ENCODE measurements at places on chromosomes 3 and 15. TPM values are rescaled to one million over a fixed set of nuclear protein-coding genes. Genes with fewer than 3 reads are reported as not detected.
A peak's percentile ranks its signal among the peaks of the same experiment; 100 is the strongest.

GRCh38 chr3:100023150-100023549, 91.2 kb downstream of the FILIP1L start:
- H3K4me1 ChIP-seq: peaks cover 19% of the 10 kb centered on the region
- no peak for DNase-seq
- H3K4me3 ChIP-seq: no peak overlapping the region
- H3K27me3 ChIP-seq: no peaks in the 10 kb centered on the region
- no peaks in the 10 kb centered on the region for H3K36me3 ChIP-seq

- no peak overlapping the region for H3K4me3 ChIP-seq
- no peaks in the 10 kb centered on the region for H3K36me3 ChIP-seq
- peaks cover 24% of the 10 kb centered on the region for H3K27me3 ChIP-seq
- no peak overlapping the region for H3K27ac ChIP-seq
- H3K4me1 ChIP-seq: peaks cover 3% of the 10 kb centered on the region
These were observed 87.6 kb upstream of the TLE3 start for GRCh38 chr15:70185251-70185711.

- H3K4me3 ChIP-seq: peak overlapping the region; percentile 89
- peak overlapping the region; percentile 96 for H3K27ac ChIP-seq
- H3K4me1 ChIP-seq: peaks cover 34% of the 10 kb centered on the region
These were observed 927 bp upstream of the FYTTD1 start for GRCh38 chr3:197748597-197749314.

GRCh38 chr15:39947401-39948197, 13.7 kb downstream of the EIF2AK4 start:
- H3K36me3 ChIP-seq: peaks cover 44% of the 10 kb centered on the region
- peaks cover 13% of the 10 kb centered on the region for H3K4me1 ChIP-seq
- no peak overlapping the region for H3K4me3 ChIP-seq

DNA sequence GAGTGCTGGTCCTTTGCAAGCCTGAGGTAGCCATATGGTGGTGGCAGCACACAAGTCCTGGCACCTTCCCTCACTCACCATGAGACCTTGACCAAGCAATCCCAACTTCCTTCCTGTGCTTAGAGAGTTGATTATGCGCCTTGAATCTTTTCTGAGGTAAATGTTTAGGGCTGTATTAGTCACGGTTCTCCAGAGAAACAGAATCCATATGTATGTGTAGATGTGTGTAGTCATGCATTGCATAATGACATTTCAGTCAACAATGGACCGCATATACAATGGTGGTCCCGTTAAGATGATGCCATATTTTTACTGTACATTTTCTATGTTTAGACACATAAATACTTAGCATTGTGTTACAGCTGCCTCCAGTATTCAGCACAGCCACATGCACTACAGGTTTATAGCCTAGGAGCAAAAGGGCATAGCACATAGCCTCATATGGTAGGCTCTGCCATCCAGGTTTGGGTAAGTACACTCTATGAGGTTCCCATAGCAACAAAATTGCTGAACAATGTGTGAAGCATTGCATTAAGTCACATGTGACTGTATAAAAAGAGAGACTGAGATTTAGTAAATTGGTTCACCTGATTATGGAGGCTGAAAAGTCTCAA, 20.2 kb upstream of the NUP210 start:
- no peak overlapping the region for H3K4me3 ChIP-seq
- peaks cover 13% of the 10 kb centered on the region for H3K27me3 ChIP-seq
- no peak overlapping the region for H3K27ac ChIP-seq
- DNase-seq: no peak

DNA sequence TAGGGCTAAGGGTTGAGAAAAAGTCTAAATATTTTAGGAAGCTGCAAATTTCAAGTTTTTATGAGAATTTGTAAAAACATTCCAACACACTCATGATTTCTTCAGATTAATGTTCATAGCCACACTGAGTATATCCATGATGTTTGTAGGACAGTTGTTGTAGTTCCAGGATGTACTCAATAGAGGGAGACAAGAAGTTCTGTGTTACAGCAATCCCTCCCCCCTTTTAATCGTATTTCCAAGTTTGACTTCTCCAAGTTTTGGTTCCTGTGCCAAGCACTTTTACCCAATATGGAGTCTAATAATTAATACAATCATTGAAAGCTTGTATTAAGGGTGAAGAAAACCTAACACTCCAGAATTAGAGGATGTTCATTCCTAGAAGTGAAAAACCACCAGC, 143.4 kb downstream of the FEZF2 start:
- H3K4me3 ChIP-seq: no peak overlapping the region
- peaks cover 9% of the 10 kb centered on the region for H3K4me1 ChIP-seq
- no peak overlapping the region for H3K27ac ChIP-seq
- H3K36me3 ChIP-seq: peaks cover 2% of the 10 kb centered on the region

GRCh38 chr15:58473724-58474123, 41.9 kb downstream of the LIPC start:
- peaks cover 63% of the 10 kb centered on the region for H3K4me1 ChIP-seq
- H3K27me3 ChIP-seq: no peaks in the 10 kb centered on the region
- H3K4me3 ChIP-seq: no peak overlapping the region
- H3K36me3 ChIP-seq: no peaks in the 10 kb centered on the region
- H3K27ac ChIP-seq: peak overlapping the region; percentile 73
- no peak for DNase-seq

The IL20RB gene
- 0.94 TPM for total RNA-seq

The CCDC39 gene
- not detected for total RNA-seq

The EHHADH gene
- total RNA-seq: 0.70 TPM

The SAMD7 gene
- total RNA-seq: not detected

The CHRNA5 gene
- 1.6 TPM for total RNA-seq
